Cortex of kidney (tissue), 1 donor: ENCODE measurements at places on chromosomes 12 and 14.

DNA sequence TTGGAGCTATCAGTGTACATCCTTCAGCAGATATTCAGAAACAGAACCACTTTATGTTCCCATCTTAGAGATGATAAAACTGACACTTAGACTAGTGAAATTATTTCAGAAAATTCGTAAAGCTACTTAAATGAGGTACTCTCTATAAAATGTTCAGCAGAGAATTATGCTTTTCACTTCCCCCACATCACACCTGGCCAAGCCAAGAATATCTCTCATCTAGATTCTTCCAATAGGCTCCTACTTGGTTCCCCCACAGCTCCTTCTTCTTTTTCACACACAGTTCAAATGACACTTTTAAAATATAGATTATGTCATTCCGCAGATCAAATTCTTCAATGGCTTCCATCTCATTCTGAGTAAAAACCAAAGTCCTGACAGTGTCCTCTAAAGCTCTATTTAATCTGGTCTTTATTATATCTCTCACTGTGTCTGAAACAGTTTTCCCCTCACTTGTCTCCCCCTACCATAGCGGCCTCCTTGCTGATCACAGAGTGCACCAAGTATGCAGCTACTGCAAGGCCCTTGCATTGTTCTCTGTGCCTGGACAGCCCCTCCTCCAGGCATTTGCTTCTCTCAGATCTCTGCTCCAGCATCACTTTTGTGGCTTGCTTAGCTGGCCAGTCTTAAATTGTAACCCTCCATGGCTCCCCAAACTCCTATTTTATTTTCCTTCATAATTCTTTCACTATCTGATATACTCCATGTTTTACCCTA, 736.8 kb upstream of the USP15 start:
- DNase-seq = no peak

GRCh38 chr14:63383776-63384367, 65.1 kb upstream of the GPHB5 start:
- DNase-seq = no peak

- DNase-seq = no peak
Observed at GRCh38 chr12:51813931-51814310, 34.6 kb downstream of the FIGNL2 start.

DNA sequence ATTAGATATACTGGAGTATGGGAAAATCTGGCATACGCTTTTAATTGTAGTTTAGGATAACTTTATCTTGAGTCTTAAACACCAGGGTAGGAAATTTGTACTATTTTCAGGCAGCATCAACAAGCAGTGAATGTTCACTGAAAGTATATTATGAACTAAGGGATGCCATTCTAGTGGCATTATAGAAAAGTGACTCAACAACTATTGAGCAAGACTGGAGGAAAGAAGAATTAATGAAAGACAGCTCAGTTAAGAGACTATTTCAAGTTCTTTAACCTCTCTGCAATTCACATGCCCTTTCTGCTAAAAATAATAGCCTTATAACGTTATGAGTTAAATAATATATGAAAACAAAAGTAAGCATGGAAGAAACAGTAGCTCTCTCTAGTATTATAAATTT, 343.1 kb downstream of the FSCB start:
- DNase-seq = no peak

DNA sequence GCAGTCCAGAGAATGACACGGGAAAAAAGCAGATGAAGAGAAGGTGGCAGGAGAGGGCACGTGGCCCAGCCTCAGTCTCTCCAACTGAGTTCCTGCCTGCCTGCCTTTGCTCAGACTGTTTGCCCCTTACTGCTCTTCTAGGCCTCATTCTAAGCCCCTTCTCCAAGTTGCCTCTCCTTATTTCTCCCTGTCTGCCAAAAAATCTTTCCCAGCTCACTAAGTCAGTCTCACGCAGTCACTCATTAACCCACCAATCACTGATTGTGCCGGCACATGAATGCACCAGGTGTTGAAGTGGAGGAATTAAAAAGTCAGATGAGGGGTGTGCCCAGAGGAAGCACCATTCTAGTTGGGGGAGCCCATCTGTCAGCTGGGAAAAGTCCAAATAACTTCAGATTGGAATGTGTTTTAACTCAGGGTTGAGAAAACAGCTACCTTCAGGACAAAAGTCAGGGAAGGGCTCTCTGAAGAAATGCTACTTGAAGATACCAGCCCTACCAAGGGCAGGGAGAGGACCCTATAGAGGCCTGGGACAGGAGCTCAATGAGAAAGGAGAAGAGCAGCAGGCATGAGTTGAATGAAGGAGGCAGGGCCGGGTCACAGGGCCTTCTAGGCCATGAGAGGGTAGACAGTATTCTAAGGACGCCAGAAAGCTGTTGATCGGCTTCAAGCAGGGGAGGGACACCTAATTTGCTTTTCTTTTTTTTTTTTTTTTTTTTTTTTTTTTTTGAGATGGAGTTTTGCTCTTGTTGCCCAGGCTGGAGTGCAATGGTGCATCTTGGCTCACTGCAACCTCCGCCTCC, 40.9 kb downstream of the DAD1 start:
- no peak for DNase-seq

- no peak for DNase-seq
Observed at GRCh38 chr12:50555471-50555885, 50.7 kb downstream of the DIP2B start.

DNA sequence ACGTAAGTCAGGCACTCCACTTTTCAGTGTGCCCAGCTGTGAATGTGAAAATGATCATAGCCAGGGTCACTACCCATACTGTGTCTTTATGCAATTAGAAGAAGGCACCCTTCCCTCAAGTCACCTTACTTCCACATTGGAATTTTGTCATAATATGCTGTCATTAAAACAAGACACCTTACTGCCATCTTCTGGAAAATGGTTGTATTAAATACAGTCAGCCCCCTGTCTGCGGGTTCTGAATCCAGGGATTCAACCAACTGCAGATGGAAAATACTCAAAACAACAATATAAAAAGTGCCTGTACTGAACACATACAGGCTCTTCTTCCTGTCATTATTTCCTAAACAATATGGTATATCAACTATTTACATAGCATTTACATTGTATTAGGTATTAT, 70.2 kb upstream of the TBX5 start:
- DNase-seq = no peak

DNA sequence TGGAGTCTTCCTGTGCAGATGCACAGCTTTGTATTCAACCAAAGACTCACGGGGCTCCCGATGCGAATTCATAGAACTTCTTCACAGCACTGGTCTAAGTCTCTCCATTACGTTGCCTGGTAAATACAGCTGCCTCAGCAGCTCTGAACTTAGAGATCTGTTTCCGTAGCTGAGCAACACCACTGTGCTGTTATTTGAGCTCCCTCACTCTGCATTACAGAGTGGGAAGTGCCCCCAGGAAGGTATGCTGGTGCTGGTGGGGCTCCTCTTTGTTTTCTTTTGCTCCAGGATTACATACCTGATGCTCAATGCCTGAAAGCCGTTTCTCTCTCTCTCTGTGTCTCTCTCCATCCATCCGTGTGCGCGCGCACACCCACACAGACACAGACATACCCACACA, 227.5 kb upstream of the RMST start:
- DNase-seq = no peak

DNA sequence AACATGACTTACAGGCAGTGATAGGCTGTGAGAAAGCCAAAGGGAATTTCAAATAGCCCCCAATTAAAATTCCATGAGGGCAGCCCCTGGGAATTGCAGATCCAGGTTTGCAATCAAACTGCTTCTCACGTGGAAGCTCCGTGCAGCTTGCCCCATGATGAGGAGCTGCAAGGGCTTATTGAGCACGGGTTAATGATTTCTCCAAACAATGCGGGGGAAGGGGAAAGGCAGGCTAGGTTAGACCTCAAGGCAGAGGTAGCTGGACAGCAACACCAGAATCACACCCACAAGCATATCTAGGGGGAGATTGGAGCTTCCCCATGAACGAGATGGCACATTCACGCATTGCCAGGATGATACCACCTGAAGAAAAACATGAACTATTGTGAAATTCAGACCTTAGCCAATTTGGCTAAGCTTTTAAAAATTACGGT, 5.0 kb upstream of the DUSP6 start:
- no peak for DNase-seq

DNA sequence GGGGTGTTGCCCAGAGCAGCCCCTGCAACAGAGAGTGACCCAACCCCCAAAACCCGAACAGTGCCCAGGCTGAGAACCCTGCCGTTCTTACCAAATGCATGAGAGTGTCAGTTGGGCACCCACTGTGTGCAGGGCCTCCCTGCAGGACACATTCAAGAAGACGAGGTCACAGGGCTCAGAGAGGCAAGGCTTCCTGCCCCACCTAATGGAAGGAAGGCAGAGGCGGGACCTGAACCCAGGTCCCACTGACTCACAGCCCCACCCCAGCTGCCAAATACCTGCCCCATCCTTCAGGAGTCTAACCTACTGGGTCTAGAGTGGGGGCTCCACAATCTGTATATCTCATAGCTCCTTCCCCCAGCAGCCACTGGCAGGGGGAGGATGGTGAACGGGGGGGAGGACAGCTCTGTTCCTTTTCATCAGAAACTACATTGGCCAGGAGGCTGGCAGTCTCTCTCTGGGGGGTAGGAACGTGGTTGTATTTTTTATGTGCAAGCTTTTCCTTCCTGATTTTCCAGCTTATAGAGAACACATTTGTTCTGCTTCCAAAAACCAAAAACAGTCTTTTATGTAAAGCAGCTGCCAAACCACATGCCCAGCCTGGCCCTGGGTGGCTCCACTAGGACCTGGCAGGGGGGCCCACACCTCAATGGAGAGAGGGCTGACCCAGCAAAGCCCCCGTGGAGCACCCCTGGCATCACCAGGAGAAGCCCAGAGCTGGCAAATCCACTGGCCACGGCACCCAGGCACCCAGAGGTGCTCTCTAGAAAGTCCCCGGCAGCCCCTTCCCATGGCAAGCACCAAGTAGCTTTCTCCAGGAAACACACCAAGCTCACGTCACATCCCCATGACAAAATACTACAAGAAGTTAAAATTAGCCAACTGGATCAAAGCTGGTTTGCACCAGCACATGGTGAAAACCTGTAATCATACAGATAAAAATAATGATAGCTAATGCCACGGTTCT, 17.0 kb downstream of the NCOR2 start:
- DNase-seq = no peak
